ENCODE measurements at places on chromosomes 13 and 19.
A peak's percentile ranks its signal among the peaks of the same experiment; 100 is the strongest.

DNA sequence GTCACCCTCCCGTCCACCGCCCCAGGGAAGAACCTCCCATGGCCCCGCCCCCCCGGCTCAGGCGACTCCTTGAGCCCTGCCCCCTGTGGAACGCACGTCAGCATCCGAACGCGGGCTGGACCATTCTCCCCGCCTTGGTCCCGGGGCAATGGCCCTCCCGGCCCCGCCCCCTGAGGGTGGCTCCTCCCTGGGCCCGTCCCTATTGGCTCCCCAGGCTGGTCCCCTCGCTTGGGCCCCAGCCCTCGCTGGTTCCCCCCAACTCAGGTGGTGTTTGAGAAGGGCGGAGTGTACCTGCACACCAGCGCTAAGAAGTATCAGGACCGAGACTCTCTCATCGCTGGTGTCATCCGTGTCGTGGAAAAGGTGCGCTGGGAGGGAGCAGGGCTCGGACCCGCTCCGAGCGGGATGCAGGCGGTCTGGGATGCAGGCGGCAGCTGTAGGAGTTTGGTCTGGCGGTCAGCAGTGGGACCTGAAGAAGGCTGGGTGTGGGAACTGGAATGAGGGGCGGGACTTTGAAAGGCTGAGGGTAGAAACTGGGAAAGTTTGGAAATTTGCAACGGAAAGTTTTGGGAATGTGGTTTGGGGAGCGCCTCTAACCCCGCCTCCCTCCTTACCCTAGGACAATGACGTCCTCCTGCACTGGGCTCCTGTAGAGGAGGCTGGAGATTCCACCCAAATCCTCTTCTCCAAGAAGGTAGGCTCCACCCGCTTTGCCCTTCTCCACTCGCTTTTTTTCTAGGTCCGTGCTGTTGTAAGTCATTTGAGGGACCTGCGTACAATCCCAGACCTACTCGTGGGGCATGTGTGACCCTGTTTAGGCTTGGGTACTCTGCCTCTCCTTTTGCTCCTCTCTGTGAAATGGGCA lies 609 bp downstream of the TBC1D17 start:
- peak; percentile 98 for DNase-seq

- no peak for DNase-seq
Measured at GRCh38 chr13:114087430-114087829, 45.0 kb downstream of the RASA3 start.

DNA sequence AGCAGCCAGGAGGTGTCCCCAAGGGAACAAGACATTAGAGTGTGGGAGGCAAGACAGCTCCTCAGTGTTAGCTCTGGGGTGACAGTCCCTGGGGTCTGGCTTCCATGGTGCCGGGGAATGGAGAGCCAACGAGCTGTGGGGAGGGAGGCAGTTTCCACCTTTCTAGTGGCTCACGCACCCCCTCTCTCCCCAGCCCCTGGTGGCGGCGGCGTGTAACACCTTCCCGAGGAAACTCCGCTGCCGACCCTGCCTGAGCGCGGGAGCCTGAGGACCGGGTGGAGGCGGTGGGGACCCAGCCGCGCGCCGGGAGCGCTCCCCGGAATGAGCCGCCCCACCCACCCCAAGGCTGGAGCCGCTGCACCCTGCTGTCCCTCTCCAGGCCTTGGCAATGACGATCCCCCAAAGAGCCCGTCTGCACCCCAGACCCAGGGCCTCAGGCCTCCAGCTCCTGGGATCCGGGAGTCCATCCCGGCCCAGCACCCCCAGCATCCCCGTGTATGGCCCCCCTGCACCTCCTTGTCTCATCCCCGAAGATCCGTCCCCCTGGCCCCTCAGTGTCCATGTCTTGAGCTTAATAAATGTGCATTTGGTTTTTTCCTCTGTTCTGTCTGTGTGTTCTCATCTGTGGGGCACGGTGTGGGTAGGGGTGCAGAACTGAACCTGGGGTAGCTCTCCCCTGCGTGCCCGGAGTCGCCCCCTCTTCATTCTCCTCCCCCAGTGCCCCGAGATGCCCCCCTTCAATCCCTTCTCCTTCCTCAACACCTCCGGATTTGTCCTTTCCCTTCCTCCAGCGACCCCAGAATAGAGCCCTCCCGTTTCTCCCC lies 622 bp upstream of the FXYD5 start:
- DNase-seq: peak; percentile 74

- no peak for DNase-seq
Measured at GRCh38 chr19:1109032-1109551, 5.3 kb downstream of the GPX4 start.

DNA sequence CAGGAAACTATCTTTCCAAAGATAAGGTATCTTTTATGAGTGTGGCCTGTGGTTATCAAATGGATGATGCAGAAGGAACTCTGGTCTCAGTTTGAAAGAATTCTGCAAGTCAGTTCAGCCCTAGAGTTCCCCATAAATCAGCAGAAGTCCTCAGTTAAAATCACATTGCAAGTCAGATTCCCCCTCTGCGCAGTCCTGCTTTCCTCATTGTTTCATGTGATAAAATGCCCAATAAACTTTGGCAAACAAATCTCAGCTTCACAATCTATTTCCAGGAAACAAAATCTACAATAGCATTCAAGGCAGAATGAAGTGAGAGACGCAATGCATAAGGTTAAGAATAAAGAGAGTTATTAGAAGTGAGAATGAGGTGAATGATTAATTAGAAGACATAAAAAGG lies 216.3 kb upstream of the KLHL1 start:
- DNase-seq: no peak

GRCh38 chr19:4748589-4748988 lies 24.9 kb upstream of the DPP9 start:
- no peak for DNase-seq

- DNase-seq: no peak
Measured at GRCh38 chr19:38870612-38871011, 7.5 kb downstream of the RINL start.

DNA sequence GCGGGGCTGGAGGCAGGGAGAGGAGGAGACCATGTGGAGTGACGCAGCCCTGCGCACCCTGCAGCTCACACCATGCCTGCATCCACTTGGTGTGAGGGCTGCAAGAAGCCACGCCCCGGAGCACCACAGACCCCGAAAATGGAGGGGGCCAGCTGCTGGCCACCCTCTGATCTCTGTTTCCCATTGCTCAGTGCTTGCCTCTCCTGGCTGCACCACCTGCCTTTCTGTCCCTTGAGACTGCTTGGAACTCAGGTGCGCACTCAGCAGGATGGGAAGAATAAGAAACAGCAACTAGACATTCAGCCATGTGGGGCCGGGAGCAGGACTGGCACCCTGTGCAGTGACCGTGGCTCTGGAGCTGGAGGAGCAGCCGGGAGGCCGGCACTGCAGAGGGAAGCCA lies 64.0 kb downstream of the ANKRD10 start:
- no peak for DNase-seq

GRCh38 chr19:3248728-3249326 lies 24.4 kb downstream of the CELF5 start:
- no peak for DNase-seq

- no peak for DNase-seq
Measured at GRCh38 chr19:1153891-1154730, 20.0 kb downstream of the SBNO2 start.

DNA sequence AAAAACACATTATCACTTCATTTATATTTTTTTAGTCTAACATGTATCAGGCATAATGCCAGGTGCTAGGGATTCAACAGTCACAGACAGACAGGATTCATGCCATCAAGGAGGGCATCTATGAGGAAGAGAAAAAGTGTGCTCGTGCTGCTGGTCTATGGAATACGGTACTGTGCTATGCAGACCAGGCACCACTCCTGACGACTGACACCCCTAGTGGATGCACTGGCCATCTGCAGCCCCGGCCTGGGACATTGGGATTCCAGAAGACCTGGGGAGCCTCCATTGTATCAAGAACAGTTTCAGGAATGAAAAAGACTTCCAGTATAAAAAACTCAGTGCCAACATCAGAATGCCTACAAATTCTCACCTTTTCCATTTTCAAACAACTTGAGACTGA lies 94.0 kb downstream of the KLF12 start:
- DNase-seq: peak; percentile 23

DNA sequence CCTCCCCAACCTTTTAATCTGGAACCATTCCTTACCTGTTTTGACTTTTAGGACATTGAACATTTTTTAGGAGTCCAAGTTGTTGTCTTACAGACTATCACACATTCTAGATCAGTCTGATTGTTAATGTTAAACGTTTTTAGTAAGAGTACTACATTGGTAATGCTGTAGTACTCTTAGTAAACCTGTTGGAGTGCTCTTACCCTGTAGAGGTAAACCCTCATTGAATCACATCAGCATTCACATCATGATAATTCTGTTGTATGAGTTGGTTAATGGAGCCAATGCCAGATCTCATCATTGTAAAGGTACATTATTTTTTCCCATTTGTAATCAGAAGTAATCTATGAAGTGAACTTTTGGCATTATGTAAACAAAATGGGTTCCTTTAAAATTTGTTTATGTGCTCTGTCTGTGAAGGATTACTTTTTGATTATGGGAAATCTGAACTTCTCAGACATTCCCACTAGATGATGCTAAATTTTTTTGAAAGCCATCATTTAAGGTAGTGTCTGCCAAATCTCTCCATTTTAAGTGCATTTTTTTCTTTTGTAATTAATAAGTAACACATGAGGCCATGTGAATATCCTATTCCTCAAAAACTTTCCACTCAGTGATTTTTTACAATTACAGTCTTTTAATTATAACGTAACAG lies 55.2 kb downstream of the VWA8 start:
- DNase-seq: no peak

- no peak for DNase-seq
Measured at GRCh38 chr13:110329258-110329657, 22.2 kb downstream of the COL4A2 start.
